Eye (tissue), 1 donor: ENCODE measurements at places on chromosomes 7 and 10.

DNA sequence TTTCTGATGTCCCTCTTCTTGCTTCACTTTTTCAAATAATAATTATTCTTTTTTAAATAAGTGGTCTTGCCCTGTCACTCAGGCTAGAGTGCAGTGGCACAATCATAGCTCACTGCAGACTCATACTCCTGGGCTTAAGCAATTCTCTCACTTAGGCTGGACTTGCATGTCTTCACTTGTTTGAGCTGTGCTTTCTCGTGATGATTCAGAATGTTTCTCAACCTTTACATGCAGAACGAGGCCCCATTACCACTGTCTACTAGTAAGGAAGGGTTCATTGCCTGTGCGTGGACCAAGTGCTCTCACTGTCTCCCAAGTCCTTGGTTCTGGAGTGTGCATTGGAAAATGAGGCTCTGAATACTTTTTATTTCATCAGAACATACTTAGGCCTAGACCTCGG, 468.6 kb upstream of the COBL start:
- no peak for DNase-seq

DNA sequence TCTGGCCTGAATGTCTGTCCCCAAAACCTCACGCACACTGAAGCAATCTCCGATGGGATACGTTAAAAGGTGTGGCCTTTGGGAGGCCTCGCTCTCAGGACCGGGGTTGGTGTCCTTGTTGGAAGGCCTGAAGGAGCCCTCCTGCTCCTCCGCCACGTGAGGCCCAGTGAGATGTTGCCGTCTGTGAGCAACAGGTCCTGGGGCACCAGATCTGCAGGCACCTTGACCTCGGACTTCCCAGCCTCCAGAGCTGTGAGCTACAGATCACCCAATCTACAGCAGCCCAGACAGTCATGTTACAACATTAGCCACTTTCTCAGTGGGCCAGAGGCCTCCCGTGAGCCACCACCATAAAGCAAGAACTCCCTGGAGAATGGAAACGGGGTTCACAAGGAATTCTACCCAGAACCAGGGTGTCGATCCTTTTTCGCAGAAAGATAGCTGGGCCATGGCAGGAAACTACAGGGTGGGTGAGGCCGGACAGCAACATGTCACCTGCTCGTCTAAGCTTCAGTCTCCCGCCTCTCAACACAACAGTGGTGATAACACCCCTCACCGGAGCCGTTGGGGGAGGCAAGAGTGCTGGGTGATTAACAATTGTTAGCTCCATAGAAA, 87.0 kb downstream of the DIP2C start:
- DNase-seq, result no peak

DNA sequence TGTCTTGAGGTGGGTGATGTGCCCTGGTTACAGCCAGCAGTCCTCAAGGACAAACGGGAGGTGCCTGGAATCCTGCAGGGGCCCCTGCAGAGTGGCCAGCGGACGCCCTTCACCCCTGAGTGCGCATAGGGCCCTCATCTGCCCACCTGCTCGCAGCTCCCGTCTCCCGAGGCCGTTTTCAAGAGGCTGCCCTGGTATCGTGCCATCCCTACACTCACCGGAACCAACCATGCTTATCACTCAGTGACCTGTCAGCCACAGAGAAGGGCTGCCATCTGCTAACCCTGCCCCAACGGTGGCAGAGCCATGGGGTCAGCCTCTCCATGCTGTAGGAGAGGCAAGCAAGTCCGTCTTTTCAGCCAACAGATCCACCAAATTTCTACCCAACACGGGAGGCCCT, 122.0 kb downstream of the FAM53B start:
- no peak for DNase-seq

DNA sequence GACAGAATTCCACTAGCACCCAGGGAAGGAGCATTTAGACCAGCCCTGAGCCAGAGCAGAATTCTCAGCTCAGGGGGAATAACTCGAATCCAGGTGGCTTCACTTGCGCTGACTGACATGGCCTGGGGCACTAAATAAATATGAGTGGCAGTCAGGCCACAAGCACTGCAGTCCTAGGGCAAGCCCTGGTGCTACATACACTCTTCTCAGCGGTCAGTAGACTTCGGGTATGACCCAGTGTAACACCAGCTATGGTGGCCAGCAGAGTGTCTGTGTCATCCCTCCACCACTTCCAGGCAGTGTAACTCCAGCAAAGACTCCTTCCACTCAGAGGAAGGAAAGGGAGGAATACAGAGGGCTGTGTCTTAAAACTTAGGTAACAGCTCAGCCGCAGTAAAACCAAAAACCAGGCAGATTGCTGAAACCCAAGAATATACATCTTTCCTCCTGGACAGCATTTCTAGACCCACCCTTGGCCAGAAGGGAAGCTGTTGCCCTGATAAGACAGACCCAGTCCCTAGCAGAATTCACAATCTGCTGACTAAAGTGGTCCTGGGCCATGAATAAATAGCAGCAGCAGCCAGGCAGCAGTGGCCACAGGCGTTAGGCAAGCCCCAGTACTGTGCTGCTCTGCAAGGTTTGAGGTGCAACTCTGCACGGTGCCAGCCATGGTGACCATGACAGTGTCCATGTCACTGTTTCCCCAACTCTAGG, 77.0 kb downstream of the SNX13 start:
- DNase-seq, result no peak

GRCh38 chr10:121647401-121647800, 49.2 kb upstream of the FGFR2 start:
- no peak for DNase-seq

- DNase-seq, result peak; percentile 93
Observed at GRCh38 chr10:14074062-14074884, 256.5 kb downstream of the FRMD4A start.

- no peak for DNase-seq
Observed at GRCh38 chr10:89073719-89074118, 83.1 kb downstream of the FAS start.

GRCh38 chr7:27241189-27242056, 1.2 kb upstream of the EVX1 start:
- DNase-seq, result no peak

- no peak for DNase-seq
Observed at GRCh38 chr10:5737352-5737751, 52.7 kb downstream of the TASOR2 start.

- DNase-seq, result peak; percentile 30
Observed at GRCh38 chr10:133275684-133276092, 980 bp downstream of the ADAM8 start.

GRCh38 chr7:148107443-148108127, 483.0 kb upstream of the C7orf33 start:
- DNase-seq, result no peak

- peak; percentile 87 for DNase-seq
Observed at GRCh38 chr7:24842449-24843241, 85.4 kb upstream of the GSDME start.

DNA sequence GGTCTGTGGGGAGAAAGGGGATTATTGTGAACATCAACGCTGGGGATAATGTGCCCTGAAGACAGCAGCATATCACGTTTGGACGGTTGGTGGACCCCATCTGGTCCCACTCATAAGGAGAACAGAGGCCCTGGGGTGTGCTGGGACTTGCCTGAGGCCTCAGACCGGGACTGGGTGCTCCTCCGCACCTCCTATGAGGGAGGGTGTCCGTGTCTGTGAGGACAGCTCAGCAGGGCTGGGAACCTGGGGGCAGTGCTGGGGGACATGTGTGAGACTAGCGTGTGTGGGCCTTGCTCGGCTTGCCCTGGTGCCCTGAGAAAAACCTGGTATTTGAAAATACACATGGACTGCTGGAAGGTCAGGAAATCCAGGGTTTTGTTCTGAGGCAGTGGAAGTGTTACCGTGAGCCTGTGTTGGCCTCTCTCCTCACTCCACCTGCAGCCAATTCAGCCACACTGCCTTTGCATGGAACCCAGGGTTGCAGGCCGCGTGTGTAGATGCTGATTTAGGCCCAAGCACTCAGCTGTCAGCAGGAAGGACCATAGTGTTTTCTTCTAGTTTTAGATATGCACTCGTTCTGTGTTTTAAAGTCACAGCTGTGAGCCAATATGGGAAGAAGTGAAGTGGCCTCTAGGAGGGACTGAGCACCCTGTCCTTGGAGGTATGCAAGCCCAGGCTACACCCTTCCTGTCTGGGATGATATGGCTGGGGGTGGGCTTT, 13.4 kb upstream of the SH2D4B start:
- DNase-seq, result no peak

- DNase-seq, result no peak
Observed at GRCh38 chr10:68155615-68156210, 46.4 kb downstream of the MYPN start.
